ENCODE measurements at places on chromosomes 12 and 14.

DNA sequence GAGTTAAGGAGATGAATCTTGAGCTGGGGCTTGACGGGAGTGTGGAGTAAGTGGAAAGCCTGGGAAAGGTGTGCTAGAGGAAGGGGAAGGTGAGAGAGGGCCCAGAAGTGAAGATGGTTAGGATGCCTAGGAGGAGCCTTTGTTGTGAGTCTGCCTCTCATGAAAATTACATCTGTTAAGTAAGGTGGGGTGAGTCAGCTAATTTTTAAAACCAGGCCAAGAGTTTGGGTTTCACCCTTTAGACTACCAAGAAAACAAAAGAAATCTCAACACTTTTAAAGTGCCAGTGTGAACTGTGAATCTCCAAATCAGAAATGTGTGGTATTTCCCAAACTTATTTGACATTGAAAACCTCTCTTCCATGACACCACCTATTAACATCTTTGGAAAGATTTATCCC, 185.2 kb downstream of the CRADD start:
- DNase-seq: no peak

- no peak for DNase-seq
Measured at GRCh38 chr12:85466890-85467289, 186.9 kb downstream of the ALX1 start.

DNA sequence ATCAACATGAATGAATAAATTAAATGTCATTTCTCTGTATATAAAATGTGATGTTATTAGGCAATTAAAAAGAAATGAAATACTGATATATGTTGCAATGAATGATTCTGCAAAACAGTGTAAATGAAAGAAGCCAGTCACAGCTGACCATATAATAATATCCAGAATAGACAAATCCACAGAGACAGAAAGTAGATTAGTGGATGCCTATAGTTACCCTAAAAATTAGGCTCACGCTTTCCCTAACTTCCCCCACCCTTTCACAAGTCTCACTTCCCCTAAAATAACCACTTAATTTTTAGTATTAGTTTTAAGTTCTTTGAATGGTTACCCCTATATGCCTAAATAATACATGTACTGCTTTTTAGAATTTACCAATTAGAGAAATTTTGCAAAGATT, 348.9 kb upstream of the FAR2 start:
- DNase-seq: no peak

GRCh38 chr12:2625289-2625612, 169.5 kb upstream of the FKBP4 start:
- no peak for DNase-seq

DNA sequence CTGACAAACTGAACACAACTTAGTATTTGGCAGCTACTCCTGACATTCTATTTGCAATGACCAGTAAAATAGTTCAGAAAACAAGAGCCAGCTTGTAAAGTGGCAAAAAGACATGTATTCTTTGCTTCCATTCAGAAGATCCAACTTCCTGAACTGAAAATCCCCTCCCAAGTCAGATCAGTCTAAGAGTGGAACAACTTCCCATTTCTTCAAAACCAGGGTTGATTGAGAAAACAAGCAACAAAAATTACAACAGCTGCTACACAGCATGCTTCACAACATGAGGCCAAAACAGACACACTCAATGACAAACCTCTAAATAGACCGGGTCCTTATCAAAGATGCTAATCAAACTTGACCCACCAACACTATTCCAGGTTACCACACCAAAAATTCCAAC, 40.3 kb downstream of the CIT start:
- no peak for DNase-seq
